ENCODE measurements at places on chromosomes 2 and 18.

- DNase-seq = no peak
Measured at GRCh38 chr18:68426731-68427315, 288.1 kb downstream of the TMX3 start.

- DNase-seq = no peak
Measured at GRCh38 chr2:166765141-166765540, 123.1 kb upstream of the XIRP2 start.

DNA sequence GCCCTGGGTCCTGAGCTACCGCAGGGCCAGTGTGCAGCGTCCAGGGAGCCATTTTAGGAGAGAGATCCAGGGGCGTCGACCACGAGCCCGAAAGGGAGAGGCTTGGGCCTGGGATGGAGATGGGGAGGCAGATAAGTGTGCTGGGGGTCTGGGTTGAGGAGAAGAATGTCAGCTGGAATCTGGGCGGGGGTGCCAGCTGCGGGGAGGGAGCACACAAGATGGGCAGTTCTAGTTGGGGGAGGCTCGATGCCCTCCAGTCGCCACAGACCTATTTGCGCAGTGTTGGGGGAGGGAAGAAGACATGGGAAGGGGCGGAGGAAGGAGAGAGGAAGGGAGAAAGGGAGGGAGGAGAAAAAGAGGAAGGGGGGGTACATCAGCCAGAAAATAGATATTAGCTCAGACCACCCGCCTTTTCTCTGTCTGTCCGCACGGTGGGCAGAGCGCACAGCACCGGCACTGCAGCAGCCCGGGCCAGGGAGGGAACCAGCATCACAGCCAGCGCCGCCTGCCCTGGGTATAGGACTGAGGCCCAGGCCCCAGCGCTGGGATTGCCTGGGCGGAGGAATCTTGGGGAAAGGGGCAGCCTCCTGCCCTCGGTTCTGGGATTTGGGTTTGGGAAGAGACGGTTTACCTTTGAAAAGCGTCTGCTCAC is 1.9 kb upstream of the HOXD11 start:
- no peak for DNase-seq

DNA sequence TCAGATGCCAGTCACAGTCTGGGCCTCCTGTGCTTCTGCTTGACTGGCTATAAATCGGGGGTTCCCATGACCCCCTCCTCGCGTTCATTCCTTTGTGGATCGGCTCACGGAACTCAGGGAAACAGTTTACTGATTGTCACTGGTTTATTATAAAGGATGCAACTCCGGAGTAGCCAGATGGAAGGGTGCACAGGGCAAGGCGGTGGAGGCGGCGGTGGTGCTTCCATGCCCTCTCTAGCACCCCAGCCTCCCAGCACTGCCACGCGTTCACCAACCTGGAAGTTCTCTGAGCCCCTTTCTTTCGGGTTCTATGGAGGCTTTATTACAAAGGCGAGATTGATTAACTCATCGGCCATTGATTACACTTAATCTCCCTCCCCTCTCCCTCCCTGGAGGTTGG is 15.6 kb downstream of the LPIN1 start:
- no peak for DNase-seq

GRCh38 chr2:190791976-190792575 is 88.5 kb upstream of the GLS start:
- DNase-seq = no peak

GRCh38 chr2:227716501-227716900 is 1.3 kb downstream of the SLC19A3 start:
- DNase-seq = no peak

All from DMS153 (cell line).